Stimulated activated CD4-positive, alpha-beta T cell treated with anti-CD3 and anti-CD28 coated beads, Interleukin-15, amount 100 ng/mL, for 48 hours (primary cell): ENCODE measurements at places on chromosomes 1 and 21.

- DNase-seq: no peak
Measured at GRCh38 chr1:58874757-58875755, 91.2 kb upstream of the JUN start.

DNA sequence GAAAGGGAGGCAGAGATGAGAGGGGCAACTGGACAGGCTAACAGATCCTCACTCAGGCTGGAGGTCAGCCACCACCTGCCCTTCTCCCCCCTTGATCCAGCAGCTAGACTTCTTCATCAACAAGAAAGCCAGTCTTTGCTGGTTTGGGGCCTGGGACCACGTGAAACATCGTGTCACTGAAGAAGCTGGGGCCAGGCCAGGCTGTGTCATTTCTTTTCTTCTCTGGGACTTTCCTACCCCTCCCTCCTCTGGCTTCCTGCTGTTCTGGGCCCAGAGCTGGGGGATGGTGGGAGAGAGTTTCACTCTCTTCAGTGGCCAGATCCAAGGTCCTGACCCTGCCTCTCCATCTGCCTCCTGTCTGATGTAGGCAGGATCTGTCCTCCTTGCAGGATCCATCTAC, 18.1 kb upstream of the SLC26A9 start:
- DNase-seq: no peak

- DNase-seq: no peak
Measured at GRCh38 chr1:67004176-67004575, 49.8 kb downstream of the SLC35D1 start.

DNA sequence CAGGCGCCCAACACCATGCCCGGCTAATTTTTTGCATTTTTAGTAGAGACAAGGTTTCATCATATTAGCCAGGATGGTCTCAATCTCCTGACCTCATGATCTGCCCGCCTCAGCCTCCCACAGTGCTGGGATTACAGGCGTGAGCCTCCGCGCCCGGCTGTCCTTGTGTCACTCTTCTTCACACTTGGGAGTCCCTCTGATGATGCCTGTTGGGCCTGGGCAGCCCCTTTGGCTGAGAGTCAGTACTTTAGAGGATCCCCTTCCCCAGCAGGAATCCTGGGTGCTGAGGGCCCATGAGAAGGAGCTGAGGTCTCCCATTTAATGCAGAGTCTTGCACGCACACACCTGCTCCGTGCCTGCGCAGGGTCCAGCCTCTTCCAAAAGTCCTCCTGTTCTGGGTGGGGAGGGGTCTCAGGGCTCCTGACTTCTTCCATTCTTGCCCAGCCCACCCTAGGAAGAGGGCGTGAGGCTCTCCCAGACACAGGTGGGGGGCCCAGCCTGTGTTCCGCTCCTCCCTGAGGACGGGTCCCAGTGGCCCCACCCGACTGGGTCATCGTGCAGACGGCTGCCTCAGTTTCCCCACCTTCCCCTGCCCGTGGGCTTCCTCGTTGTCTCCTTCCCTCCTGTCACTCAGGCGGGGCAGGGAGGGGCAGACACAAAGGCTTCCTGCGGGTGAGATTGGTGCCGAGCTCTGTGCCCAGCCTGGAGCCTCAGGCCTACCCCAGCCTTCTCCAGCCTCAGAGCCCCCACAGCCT, 3.9 kb downstream of the TTLL10 start:
- no peak for DNase-seq

- DNase-seq: no peak
Measured at GRCh38 chr1:190475421-190476141, 2.1 kb downstream of the BRINP3 start.

GRCh38 chr1:234565132-234565531, 44.8 kb downstream of the IRF2BP2 start:
- DNase-seq: no peak

DNA sequence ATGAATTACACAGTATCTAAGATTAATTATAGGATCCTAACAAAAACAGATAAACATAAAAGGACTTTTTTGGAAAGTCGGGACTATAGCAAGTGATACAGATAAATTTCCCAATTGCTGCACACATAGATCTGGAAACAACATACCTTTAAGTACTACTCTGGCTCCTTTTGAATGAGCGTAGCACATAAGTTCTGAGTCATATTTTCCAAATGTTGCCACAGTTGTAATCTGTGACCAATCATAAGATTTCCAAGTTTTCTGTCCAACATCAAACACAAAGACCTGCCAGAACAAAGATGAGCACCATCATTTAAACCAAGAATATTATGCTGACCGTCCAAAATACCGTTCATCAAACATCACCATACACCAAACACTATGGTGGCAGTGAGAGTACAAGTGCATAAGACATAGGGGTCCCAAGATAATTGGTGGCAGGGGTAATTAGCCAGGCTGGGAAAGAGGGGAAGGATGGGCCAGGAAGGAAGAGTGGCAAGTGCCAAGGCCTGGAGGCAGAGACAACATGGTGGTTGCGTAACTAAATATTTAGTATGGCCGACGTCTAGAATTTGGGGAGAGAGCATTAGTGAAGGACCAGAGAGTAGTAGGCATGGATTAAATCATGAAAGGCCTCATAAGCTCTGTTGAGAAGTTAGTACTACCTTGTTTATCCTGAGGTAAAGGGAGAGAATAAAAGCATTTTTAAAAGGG, 3.6 kb downstream of the CTBS start:
- DNase-seq: no peak

GRCh38 chr21:18228060-18228739, 16.4 kb upstream of the CHODL start:
- DNase-seq: no peak

- DNase-seq: no peak
Measured at GRCh38 chr21:36929622-36930021, 36.8 kb downstream of the HLCS start.

- no peak for DNase-seq
Measured at GRCh38 chr1:210655511-210655910, 326.8 kb downstream of the HHAT start.

- no peak for DNase-seq
Measured at GRCh38 chr1:229253151-229253974, 17.5 kb upstream of the RAB4A start.

DNA sequence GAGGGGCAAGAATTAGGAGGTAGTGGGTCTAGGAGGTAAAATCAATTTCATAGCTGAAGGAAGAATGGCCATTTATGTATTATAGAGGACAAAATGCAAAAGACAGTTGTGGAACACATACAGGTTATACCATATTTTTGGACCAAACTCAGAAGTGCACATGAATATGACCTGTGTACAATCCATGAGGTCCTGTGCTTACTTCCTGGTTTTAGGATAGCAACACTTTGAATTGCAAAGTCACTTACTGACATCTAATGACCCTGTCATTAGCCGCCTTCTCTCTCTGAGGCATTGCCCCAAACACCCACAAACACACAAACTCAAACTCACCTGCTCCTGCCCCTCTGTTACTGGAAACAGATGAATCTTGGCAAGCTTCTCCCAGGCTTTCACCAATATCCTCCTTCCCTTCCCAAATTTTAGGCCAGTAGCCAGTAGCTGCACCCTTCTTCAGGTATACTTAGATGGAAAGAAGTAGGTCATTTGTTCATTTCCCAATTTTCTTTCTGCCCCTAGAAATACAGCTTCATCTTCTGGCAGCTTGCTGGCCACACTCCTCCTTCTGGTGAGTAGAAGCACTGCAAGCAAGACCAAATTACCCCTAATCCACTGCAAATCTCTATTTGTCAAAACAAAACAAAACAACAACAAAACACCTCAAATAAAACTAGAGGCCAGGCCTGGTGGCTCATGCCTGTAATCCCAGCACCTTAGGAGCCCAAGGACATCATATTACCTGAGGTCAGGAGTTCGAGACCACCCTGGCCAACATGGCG, 13.7 kb upstream of the RPL5 start:
- no peak for DNase-seq

DNA sequence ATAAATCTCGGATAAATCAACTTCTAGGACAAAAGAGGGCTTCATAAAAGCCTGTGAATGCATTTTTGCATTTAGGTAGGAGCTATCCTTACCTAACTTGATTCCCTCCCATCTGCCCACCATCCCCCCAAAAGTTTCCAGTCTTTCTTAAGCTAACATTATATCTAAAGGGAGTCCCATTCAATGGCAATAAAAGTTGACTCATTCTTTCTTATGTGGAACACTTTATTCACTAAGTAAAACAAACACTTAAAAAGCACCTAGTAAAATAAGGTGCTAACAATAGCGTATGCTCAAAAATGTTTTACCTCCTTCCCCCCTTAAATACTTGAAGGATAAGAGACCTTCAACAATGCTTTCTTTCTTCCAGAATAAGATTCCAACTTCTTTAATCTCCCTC, 83.8 kb downstream of the GON4L start:
- no peak for DNase-seq

DNA sequence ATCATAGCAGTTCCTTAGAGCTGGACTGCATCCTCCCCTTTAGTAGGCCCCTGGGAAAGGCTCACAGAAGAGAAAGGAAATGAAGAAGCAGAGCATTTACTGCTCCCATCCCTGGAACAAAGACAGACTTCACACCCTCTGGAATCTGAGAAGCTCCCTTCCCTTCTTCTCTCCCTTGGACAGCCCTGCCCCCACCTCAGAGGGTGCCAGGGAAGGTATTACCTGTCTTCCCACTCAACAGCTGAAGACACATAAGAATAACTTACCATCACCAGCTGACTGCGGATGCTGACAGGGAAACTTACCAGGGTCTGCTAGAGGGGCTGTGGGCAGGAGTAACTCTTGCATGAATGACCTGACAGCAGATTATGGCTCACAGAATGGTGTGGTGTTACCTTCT, 14.1 kb upstream of the FAAH start:
- no peak for DNase-seq

DNA sequence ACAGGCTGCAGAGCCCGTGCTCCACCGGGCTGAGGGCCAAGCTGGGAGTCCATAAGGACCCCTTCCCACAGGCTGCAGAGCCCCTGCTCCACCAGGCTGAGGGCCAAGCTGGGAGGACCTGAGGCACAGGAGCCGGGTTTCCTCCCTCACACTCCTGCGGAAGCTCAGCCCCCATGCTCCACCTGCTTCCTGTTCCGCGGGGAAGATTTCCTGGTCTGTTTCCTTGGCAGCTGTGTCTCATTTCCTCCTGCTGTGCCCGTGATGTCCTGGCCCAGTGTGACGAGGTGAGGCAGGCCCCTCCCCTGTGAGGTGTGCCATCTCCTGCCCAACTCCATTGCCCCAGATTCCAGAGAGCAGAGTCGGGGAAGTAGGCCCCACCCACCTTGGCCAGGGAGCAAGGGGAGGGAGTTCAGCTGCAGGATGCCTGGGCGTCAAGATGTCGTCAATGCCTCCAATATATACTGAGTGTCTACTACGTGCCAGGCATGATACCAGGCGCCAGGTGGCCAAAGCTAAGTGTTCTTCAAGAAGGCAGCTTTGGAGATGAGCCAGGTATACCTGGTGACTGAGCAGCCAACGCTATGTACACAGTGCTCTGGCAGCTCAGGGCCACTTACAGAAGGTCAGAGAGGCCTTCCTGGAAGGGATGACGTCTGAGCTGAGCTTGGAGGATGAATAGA, 58.8 kb downstream of the NAV1 start:
- DNase-seq: no peak

DNA sequence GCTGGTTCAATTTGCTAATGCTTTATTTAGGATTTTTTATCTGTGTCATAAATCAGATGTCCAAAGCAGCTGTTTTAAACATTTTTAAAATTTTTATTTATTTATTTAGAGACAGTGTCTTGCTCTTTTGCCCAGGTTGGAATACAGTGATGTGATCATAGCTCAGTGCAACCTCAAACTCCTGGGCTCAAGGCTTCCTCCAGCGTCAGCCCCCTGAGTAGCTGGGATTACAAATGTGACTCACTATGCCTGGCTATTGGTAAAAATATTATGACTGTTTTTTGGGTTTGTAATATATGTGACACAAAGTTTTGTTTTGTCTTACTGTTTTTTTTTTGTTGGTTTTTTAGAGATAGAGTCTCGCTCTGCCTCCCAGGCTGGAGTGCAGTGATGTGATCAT, 11.8 kb downstream of the ZBED6 start:
- no peak for DNase-seq

DNA sequence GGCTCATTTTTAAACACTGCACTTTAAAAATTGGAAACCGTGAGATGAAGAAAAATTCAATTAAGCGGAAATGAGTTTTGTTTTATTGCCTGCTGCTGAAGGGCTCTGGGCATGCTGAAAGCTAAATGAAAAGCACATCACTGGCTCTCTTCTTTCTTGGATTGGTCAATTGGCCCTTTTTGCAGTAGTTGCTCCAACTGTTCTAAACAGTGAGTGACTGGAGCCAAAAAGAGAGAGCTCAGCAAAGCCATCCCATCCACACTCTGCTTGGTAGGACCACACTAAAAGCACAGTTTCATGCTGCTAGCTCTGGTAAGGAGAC, 48.1 kb downstream of the LHX4 start:
- DNase-seq: no peak

- DNase-seq: no peak
Measured at GRCh38 chr1:235996048-235996785, 68.7 kb downstream of the NID1 start.

DNA sequence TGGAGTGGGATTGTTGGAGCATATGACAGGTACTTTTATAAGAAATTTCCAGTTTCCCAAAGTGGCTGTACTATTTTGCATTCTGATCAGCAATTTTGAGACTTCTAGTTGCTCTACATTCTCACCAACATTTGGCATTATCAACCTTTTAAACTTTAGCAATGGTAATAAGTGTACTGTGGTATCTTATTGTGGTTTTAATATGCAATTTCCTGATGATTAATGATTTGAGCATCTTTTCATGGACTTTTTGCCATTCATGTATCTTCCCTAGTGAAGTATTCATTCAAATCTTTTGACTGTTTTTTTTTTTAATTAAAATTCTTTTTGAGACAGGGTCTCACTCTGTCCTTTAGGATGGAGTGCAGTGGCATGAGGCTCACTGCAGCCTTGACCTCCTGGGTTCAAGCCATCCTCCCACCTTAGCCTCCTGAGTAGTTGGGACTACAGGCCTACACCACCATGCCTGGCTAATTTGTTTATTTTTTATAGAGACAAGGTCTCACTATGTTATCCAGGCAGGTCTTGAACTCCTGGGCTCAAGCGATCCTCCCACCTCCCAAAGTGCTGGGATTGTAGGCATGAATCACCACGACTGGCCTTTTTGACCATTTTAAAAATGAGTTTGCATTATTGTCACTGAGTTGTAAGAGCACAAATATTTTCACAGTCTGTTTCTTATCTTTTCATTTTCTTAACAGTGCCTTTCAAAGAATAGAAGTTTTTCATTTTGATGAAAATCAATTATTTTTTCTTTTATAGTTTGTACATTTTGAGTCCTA, 7.8 kb upstream of the SLC6A9 start:
- no peak for DNase-seq

- DNase-seq: no peak
Measured at GRCh38 chr1:153777648-153778047, 2.4 kb downstream of the SLC27A3 start.

GRCh38 chr1:17798011-17798410, 42.9 kb downstream of the ACTL8 start:
- DNase-seq: no peak

- DNase-seq: no peak
Measured at GRCh38 chr1:53315046-53315445, 12.8 kb downstream of the LRP8 start.

DNA sequence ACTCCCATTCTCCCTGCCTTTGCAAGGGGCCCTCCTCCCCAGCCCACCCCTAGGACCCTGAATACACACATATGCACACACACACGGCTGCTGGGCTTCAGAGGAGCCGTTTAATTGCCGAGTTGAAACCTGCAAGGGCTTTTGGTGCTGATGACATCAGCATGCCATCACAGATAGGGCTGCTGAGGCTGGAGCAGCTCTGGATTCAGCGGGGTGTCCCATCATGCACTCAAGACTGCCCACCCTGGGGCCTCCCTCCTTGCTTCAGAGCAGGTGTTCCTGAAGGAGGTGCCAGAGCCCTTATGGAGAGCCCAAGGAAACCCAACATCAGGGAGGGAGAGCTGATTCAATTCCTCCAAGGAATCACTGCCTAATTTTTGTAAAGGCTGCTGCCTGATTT, 5.7 kb downstream of the SYT2 start:
- DNase-seq: no peak
